Liver (tissue), 10 donors: ENCODE measurements at places on chromosomes 1 and 21. TPM values are rescaled to one million over a fixed set of nuclear protein-coding genes. Genes with fewer than 3 reads are reported as not detected.

Gene F13B
- 194 TPM for total RNA-seq

Gene NIPAL3
- 12.0 TPM for total RNA-seq

Gene CLDN17
- total RNA-seq, result not detected

GRCh38 chr1:31954607-31955283, 16.6 kb upstream of the PTP4A2 start:
- H3K4me1 ChIP-seq, result peaks cover 4% of the 10 kb centered on the region
- no peak for DNase-seq
- no peaks in the 10 kb centered on the region for H3K36me3 ChIP-seq
- no peak overlapping the region for H3K4me3 ChIP-seq

GRCh38 chr1:32878637-32879041, 7.7 kb upstream of the HPCA start:
- no peak for DNase-seq
- no peak overlapping the region for H3K27ac ChIP-seq
- no peaks in the 10 kb centered on the region for H3K36me3 ChIP-seq
- no peak overlapping the region for H3K4me3 ChIP-seq
- H3K27me3 ChIP-seq, result peaks cover 2% of the 10 kb centered on the region
- peaks cover 4% of the 10 kb centered on the region for H3K4me1 ChIP-seq

GRCh38 chr1:24657781-24658180, 14.7 kb downstream of the SRRM1 start:
- H3K27me3 ChIP-seq, result no peaks in the 10 kb centered on the region
- no peak overlapping the region for H3K27ac ChIP-seq
- H3K4me3 ChIP-seq, result no peak overlapping the region
- peaks cover 84% of the 10 kb centered on the region for H3K36me3 ChIP-seq

Gene GJA9
- not detected for total RNA-seq

- no peak overlapping the region for H3K27ac ChIP-seq
- no peaks in the 10 kb centered on the region for H3K27me3 ChIP-seq
- H3K4me1 ChIP-seq, result no peaks in the 10 kb centered on the region
- no peak for DNase-seq
Measured at GRCh38 chr1:87979079-87979478, 650.4 kb downstream of the LMO4 start.

DNA sequence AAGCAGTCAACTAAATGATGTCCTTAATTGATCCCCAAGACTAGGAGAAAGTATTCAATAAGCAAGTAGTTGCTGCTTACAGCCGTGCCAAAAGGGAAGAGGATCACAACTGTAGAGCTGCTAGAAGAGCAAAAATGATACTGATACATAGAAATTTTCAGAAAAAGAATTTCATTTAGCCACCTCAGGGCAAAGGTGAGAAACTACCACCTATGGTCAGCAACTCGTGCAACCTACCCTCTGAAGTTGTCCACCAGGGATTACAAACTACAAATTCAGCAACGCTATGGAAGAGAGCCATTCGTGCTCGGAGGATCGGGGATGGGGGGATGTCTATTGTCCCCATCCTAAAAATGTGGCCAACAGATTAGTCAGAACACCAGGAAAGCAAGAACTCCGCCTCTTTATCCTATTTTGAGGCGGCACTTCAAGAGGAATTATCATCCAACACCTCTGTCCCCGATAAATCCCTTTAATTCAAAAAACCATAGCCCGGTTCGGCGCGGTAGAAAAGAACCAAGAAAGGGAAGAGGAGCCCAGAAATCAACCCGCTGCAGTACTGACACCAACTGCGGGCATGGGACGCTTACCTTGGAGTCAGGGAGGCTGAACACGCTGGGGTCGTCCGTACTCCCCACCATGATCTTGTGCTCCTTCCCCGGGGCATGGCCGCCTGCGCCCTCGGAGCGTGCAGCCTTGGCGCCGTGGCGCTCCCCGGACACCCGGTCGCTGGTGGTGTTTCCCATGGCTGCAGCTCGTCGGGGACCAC, 687 bp downstream of the PRKAB2 start:
- no peak for DNase-seq
- peak overlapping the region; percentile 93 for H3K27ac ChIP-seq
- peaks cover 42% of the 10 kb centered on the region for H3K4me1 ChIP-seq
- peaks cover 3% of the 10 kb centered on the region for H3K36me3 ChIP-seq
- peak overlapping the region; percentile 77 for H3K4me3 ChIP-seq

GRCh38 chr1:204285436-204286305, 71.9 kb upstream of the GOLT1A start:
- H3K36me3 ChIP-seq, result no peaks in the 10 kb centered on the region
- H3K27me3 ChIP-seq, result no peaks in the 10 kb centered on the region
- peaks cover 7% of the 10 kb centered on the region for H3K4me1 ChIP-seq
- peak overlapping the region; percentile 40 for H3K4me3 ChIP-seq
- peak overlapping the region; percentile 87 for H3K27ac ChIP-seq
- DNase-seq, result no peak

Gene NBPF6
- not detected for total RNA-seq

Gene OR14K1
- not detected for total RNA-seq

- peaks cover 4% of the 10 kb centered on the region for H3K4me1 ChIP-seq
- H3K4me3 ChIP-seq, result no peak overlapping the region
- H3K36me3 ChIP-seq, result no peaks in the 10 kb centered on the region
- H3K27me3 ChIP-seq, result no peaks in the 10 kb centered on the region
- DNase-seq, result no peak
- no peak overlapping the region for H3K27ac ChIP-seq
Measured at GRCh38 chr1:111221276-111221632, 6.3 kb upstream of the CHI3L2 start.

DNA sequence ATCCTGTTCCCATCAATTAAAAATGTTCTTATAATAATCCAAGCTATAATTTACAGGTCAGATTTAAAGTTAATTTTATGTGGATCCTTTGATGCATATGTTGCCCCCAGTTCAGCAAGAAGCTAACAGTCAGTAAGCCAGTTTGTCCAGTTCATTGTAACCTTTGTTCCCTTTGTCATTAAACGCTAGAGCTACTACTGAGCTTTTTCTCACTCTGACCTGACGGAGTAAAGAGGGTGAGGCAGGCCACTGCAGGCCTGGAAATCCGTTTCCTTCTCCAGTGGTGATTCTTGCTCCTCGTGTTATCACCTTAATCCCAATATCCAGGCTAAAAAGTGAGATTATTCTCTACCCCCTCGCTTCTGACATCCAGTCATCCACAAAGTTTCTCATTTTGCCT, 10.2 kb downstream of the YBX1 start:
- H3K4me1 ChIP-seq, result peaks cover 22% of the 10 kb centered on the region
- H3K36me3 ChIP-seq, result peaks cover 20% of the 10 kb centered on the region
- no peak overlapping the region for H3K27ac ChIP-seq
- H3K27me3 ChIP-seq, result no peaks in the 10 kb centered on the region
- no peak for DNase-seq

DNA sequence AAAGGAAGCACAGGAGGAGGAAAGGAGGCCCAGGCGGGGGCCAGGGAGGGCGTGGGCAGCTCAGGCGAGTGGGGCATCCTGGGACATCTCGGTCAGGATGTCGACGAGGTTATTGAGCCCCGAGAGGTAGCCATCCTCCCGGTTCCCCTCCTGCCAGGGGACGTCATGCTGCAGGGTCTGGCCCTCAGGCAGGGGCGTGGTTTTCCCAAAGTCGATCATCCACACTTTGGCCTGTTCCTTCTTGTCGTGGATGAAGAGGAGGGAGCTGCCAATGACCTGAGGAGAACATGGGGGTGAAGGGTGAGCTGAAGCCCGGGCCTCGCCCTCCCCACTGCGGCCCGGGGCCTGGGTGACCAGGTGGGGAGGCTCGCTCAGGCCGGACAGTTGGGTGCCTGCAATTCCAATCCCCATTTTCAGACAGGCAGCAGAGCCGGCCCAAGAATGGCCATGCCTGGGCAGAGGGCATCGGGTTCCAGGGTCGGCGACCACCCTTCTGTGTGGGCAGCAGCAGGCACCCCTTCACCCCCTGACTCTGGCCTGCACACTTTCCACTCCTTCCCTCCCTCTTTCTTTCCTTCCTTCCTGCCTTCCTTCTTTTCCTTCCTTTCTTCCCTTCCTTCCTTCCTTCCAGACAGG, 86.2 kb downstream of the STUM start:
- no peak for DNase-seq
- H3K36me3 ChIP-seq, result no peaks in the 10 kb centered on the region
- no peak overlapping the region for H3K4me3 ChIP-seq
- H3K27ac ChIP-seq, result no peak overlapping the region
- no peaks in the 10 kb centered on the region for H3K4me1 ChIP-seq

Gene OR2C3
- 0.05 TPM for total RNA-seq

Gene SAMD11
- 1.2 TPM for total RNA-seq

Gene C2CD2
- total RNA-seq, result 17.9 TPM

Gene EPHX1
- total RNA-seq, result 93.8 TPM
